Mesenchymal stem cell (in vitro differentiated cells and primary cell): ENCODE measurements at places on chromosomes 7 and 10.

DNA sequence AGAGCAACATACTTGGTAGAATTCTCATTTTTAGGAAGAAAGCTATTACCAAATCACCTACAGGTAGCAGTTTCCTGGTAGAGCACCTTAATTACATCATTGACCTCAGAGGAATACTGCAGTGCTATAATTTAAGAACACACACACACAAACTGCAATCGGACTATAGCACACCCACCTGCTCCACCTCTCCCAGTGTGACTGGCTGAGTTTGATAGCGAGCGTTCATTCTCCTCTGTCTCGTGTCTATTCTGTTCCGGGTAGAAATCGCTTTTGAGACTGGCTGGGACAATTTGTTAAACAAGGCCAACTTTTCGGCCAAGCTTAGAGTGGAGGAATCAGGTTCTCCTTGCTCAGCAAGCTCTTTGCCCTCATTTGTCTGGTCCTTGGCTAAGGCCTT is 110.5 kb downstream of the SVIL start:
- no peak overlapping the region for H3K4me3 ChIP-seq
- H3K4me1 ChIP-seq: peaks cover 11% of the 10 kb centered on the region
- DNase-seq: no peak
- H3K36me3 ChIP-seq: peaks cover 47% of the 10 kb centered on the region

DNA sequence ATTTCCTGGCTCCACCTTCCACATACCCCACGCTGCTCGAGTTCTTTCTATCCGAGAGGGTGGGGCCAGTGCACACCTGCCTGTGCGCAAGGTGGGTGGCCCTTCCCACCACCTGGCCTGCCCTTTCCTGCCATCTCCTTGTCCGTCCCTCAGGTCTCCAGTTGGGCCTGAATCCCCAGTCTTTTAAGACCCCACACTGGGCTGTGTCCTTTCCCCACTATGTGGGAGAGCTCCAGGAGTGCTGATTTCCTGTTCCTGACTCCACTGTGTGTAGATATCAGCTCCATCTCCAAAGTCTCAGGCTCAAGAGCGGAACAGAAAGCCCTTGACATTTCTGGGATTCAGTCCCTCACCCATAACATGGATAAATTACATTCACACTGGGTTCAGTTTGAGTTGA is 20.1 kb downstream of the LHPP start:
- no peak overlapping the region for H3K27ac ChIP-seq
- H3K4me1 ChIP-seq: peaks cover 13% of the 10 kb centered on the region
- H3K27me3 ChIP-seq: no peaks in the 10 kb centered on the region
- DNase-seq: no peak
- H3K36me3 ChIP-seq: peaks cover 5% of the 10 kb centered on the region
- no peak overlapping the region for H3K4me3 ChIP-seq

DNA sequence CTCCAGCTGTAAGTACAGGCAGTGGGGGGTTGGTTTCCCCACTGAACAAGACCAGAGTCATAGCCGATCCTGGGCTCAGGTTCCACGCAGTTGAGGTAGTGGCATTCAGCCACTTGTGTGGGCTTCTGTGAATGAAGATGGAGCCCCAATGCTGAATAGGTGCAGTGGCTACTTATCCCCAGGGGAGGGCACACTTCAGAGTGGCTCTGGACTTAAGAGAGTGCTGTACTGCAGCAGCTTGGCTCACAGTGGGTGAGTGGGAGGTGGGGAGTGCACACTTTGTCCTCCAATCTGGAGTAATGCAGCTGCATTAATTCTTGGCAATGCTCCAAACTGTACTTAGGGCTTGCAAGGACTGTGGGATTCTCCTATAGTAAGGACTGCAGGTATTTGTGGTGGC is 81.9 kb downstream of the BUB3 start:
- no peak for DNase-seq
- no peak overlapping the region for H3K4me3 ChIP-seq
- no peaks in the 10 kb centered on the region for H3K27me3 ChIP-seq
- no peak overlapping the region for H3K27ac ChIP-seq
- H3K4me1 ChIP-seq: no peaks in the 10 kb centered on the region
- H3K36me3 ChIP-seq: no peaks in the 10 kb centered on the region

GRCh38 chr10:5551531-5552375 is 27.0 kb downstream of the CALML3 start:
- H3K27ac ChIP-seq: peak overlapping the region; percentile 44
- H3K27me3 ChIP-seq: no peaks in the 10 kb centered on the region
- H3K4me1 ChIP-seq: peaks cover 70% of the 10 kb centered on the region
- no peak overlapping the region for H3K4me3 ChIP-seq
- no peaks in the 10 kb centered on the region for H3K36me3 ChIP-seq
- DNase-seq: peak; percentile 70

DNA sequence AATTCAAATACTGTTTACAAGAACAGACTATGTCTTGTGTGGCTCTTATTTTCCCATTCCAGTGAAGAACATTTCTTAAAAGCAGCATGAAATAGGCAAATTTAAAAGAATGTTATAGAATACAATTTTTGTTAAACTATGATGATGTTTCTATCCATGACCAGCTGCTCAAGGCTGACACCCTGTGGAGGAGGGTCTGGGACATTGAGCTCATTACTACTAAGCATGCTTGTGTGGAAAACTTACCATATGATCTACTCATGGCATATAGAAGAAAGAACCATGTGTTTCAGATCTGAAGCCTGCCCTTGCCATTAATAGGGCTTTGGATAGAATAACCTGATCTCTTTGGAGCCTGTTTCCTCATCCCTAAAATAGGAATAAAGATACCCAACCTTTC is 125.0 kb downstream of the FOXP2 start:
- DNase-seq: peak; percentile 18
- H3K36me3 ChIP-seq: no peaks in the 10 kb centered on the region
- H3K4me3 ChIP-seq: no peak overlapping the region
- no peaks in the 10 kb centered on the region for H3K27me3 ChIP-seq
- H3K4me1 ChIP-seq: no peaks in the 10 kb centered on the region

GRCh38 chr10:62734781-62735463 is 69.6 kb upstream of the ADO start:
- DNase-seq: no peak
- H3K4me3 ChIP-seq: no peak overlapping the region
- no peaks in the 10 kb centered on the region for H3K27me3 ChIP-seq
- H3K4me1 ChIP-seq: peaks cover 3% of the 10 kb centered on the region
- H3K27ac ChIP-seq: no peak overlapping the region
- H3K36me3 ChIP-seq: no peaks in the 10 kb centered on the region
